Panc1 (cell line): ENCODE measurements at places on chromosomes 16 and 17. TPM values are rescaled to one million over a fixed set of nuclear protein-coding genes. Genes with fewer than 3 reads are reported as not detected.

The GAST gene
- total RNA-seq, result not detected

The UTS2R gene
- 0.39 TPM for total RNA-seq

The TMEM97 gene
- total RNA-seq, result 78.7 TPM

The LRRC37A2 gene
- total RNA-seq, result 8.1 TPM

The GLTPD2 gene
- total RNA-seq, result not detected

The RNU2-1 gene
- total RNA-seq, result 4,481 TPM

The APOH gene
- 1.2 TPM for total RNA-seq

The IL17C gene
- total RNA-seq, result not detected

The KRTAP4-5 gene
- not detected for total RNA-seq

The CEMP1 gene
- not detected for total RNA-seq

The DOC2B gene
- 1.5 TPM for total RNA-seq

The DNAAF1 gene
- total RNA-seq, result not detected

The CBX8 gene
- total RNA-seq, result 15.3 TPM

The CRYBA1 gene
- total RNA-seq, result not detected

The SEBOX gene
- not detected for total RNA-seq

The CLEC3A gene
- 0.23 TPM for total RNA-seq
